ENCODE measurements at places on chromosomes 16 and 17.

- H3K27me3 ChIP-seq = peaks cover 19% of the 10 kb centered on the region
- no peaks in the 10 kb centered on the region for H3K36me3 ChIP-seq
Measured at GRCh38 chr17:39603304-39604016, 4.3 kb downstream of the NEUROD2 start.

DNA sequence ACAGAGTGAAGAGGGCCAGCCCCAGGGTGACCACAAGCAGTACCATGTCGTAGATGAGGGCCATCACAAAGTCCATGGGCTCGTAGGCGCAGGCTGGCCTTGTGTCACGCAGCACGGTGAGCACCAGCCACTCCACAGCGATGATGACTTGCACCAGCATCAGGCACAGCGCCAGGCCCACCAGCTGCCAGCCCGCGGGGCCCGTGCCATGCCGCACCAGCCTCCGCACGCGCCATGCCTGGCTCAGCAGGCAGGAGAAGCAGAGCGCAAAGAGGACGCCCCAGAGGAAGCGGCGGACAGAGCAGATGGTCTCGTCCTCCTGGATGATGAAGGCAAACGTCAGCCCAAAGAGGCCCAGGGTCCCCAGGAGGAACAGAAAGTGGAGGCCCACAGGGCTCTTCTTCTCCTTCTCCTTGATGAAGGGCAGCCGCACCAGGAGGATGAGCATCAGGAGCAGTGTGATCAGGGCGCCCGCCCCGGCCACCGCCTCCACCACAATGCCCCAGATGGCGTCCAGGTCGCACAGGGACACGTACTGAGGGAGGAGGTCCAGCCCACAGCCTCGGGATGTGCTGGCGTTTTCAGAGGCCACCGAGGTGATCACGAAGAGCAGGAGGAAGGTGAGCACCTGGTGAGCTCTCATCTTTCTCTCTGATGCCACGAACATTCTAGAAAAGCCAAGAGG lies 12.3 kb downstream of the GPRC5B start:
- no peaks in the 10 kb centered on the region for H3K36me3 ChIP-seq
- no peaks in the 10 kb centered on the region for H3K27me3 ChIP-seq

- peaks cover 9% of the 10 kb centered on the region for H3K27me3 ChIP-seq
- H3K36me3 ChIP-seq = no peaks in the 10 kb centered on the region
- no peak for DNase-seq
Measured at GRCh38 chr17:21089933-21090901, 36.5 kb upstream of the DHRS7B start.

GRCh38 chr16:26391833-26392232 lies 674.9 kb upstream of the C16orf82 start:
- no peaks in the 10 kb centered on the region for H3K36me3 ChIP-seq
- H3K4me3 ChIP-seq = no peak overlapping the region
- no peak for DNase-seq
- no peaks in the 10 kb centered on the region for H3K27me3 ChIP-seq
- no peak overlapping the region for H3K27ac ChIP-seq

- H3K36me3 ChIP-seq = no peaks in the 10 kb centered on the region
- H3K4me3 ChIP-seq = no peak overlapping the region
- DNase-seq = no peak
- H3K4me1 ChIP-seq = peaks cover 21% of the 10 kb centered on the region
- H3K27ac ChIP-seq = no peak overlapping the region
Measured at GRCh38 chr16:11350921-11351335, 5.7 kb downstream of the RMI2 start.

DNA sequence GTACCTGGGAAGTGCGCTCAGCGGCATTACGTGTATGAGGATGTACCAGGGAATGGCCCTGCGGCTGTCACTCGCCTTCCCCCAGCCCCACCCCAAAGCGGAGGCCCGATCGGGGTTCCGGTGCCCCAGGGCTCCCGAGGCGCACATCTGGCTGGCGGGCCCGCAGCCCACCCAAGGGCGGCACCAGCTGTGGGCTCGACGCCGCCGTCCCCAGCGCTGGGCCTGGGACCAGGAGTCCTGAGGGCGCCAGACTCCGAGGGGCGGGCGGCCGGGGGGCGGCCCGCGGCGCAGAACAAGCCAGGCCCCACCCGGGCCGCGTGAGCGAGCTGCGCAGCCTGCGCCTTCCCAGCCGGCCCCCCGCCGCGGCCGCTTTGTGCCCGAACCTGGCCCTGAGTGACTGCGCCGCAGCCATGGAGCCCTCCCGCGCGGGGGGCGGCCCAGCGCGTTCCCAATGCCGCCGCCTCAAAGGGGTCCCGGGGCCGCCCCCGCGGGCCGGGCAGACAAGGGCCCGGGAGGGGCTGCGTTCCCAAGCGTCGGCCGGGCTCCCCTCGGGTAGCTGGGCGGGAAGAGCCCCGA lies 17.4 kb downstream of the ZNF423 start:
- no peaks in the 10 kb centered on the region for H3K36me3 ChIP-seq
- H3K4me3 ChIP-seq = no peak overlapping the region
- H3K4me1 ChIP-seq = no peaks in the 10 kb centered on the region
- DNase-seq = no peak
- no peak overlapping the region for H3K27ac ChIP-seq

DNA sequence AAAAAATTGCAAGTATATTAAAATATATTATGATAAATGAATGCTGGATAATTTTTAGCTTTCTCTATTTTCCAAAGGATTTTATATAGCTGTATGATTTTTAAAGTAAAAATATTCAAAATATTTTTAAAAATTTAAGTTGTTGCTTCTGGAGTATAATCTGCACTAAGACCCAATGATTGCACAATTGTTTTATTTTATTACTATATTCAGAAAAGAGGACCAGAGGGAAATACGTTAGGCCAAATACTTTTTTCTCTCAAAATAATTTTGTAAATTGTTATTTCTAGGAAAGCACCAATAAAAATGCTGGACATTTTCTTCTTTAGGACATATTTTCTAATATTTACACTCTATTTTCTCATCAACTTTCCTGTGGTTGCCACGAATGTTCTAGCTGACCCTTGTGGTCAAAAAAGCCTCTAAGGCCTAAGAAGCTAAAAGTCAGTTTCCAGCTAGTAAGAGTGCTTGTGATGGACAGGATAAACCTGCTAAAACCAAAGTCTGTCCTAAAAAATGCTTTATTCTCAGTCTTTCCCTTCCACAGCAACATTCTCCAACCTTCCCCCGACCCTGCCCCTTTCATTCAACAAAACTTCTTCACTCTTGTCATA lies 31.2 kb downstream of the MMD start:
- H3K4me3 ChIP-seq = no peak overlapping the region
- no peaks in the 10 kb centered on the region for H3K27me3 ChIP-seq
- no peak for DNase-seq
- no peaks in the 10 kb centered on the region for H3K4me1 ChIP-seq
- H3K36me3 ChIP-seq = peaks cover 3% of the 10 kb centered on the region

DNA sequence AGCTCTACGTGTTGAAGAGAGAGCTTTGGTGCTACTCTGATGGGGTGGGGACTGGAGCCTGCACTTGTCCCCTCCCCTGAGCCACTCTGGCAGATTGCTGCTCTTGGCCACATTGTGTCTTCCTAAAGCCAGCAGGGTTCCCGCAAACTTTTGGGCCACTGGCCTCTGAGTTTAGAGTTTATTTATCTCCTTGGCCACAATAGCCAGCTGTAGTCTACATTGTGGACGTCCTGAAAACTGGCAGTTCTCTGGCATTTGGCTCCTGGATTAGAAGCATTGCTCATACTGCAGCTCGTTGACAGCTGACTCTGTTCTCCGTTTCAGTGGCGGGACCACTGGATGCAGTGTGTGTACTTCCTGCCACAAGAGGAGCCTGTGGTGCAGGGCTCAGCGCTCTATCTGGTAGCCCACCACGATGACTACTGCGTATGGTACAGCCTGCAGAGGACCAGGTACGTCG lies 34.6 kb downstream of the PRMT7 start:
- H3K27ac ChIP-seq = no peak overlapping the region
- H3K4me1 ChIP-seq = peaks cover 2% of the 10 kb centered on the region
- no peak for DNase-seq
- H3K27me3 ChIP-seq = no peaks in the 10 kb centered on the region
- no peak overlapping the region for H3K4me3 ChIP-seq

DNA sequence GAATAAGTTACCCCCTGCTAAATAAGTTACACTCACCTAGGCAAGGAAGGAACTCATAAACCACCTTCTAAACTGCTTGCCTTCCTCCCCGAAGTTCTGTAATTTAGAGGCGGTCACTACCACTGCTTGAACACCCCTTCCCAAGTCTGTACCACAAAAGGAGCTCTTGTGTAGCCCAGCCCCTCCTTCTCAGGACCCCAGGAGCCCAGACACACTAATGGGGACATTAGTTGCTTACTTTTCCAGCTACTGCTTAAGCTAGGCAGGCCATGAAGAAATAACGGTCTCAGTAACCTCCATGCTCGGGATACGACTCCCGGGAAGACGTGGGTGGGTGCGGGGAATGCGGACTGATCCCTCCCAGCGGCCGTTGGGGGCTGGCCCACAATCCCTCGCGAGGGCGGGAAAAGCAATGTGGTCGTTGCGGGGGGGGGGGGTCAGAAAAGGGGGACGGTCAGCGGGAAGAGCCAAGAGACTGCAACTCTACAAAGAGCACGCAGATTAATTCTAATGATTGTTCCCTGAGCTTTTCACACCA lies at the start of gene TEX14:
Gene TEX14 (minus strand): TSS at position 345 of the 538 bp plus-strand sequence. CDS start 40,044 bp downstream, outside the sequence.
- H3K4me3 ChIP-seq = peak within 1 kb of the TSS; percentile 81
- H3K4me1 ChIP-seq = peaks cover 14% of the 10 kb centered on the region
- DNase-seq = no peak
- H3K27me3 ChIP-seq = no peaks in the 10 kb centered on the region
- H3K36me3 ChIP-seq = peaks cover 2% of the 10 kb centered on the region

DNA sequence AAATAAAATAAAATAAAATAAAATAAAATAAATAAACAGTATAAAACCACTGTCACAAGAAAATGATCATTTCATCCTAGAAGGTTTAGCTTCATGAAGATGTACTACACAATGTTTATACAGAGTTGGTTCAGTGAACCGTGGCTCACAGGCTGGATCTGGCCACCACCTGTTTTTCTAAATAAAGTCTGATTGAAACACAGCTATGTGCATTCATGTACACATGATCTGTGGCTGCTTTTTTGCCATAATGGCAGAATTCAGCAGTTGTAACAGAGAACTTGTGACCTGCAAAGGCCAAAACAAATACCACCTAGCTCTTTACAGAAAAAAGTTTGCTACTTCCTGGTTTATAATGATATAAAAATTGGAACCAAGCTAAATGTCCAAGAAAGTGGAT lies 12.6 kb upstream of the RPRML start:
- H3K4me3 ChIP-seq = no peak overlapping the region
- no peak for DNase-seq
- no peaks in the 10 kb centered on the region for H3K36me3 ChIP-seq
- H3K27ac ChIP-seq = no peak overlapping the region
- H3K4me1 ChIP-seq = no peaks in the 10 kb centered on the region

- no peak overlapping the region for H3K4me3 ChIP-seq
- DNase-seq = no peak
- H3K4me1 ChIP-seq = peaks cover 39% of the 10 kb centered on the region
- H3K27me3 ChIP-seq = peaks cover 16% of the 10 kb centered on the region
Measured at GRCh38 chr17:74217037-74217730, 3.8 kb downstream of the TTYH2 start.

GRCh38 chr16:79928142-79928873 lies 327.8 kb upstream of the MAF start:
- H3K4me1 ChIP-seq = no peaks in the 10 kb centered on the region
- no peaks in the 10 kb centered on the region for H3K27me3 ChIP-seq
- DNase-seq = no peak
- H3K27ac ChIP-seq = no peak overlapping the region
- H3K4me3 ChIP-seq = no peak overlapping the region
- no peaks in the 10 kb centered on the region for H3K36me3 ChIP-seq

GRCh38 chr17:7011942-7012254 lies 526 bp upstream of the RNASEK start:
- H3K4me3 ChIP-seq = peak overlapping the region; percentile 100
- no peak for DNase-seq
- H3K4me1 ChIP-seq = peaks cover 58% of the 10 kb centered on the region
- peak overlapping the region; percentile 98 for H3K27ac ChIP-seq
- no peaks in the 10 kb centered on the region for H3K27me3 ChIP-seq
- peaks cover 3% of the 10 kb centered on the region for H3K36me3 ChIP-seq

- no peak for DNase-seq
- no peaks in the 10 kb centered on the region for H3K4me1 ChIP-seq
- H3K36me3 ChIP-seq = no peaks in the 10 kb centered on the region
- no peak overlapping the region for H3K4me3 ChIP-seq
Measured at GRCh38 chr16:84916178-84916577, 95.2 kb downstream of the ZDHHC7 start.
